T-helper 17 cell (primary cell): ENCODE measurements at places on chromosomes 5 and 9.

DNA sequence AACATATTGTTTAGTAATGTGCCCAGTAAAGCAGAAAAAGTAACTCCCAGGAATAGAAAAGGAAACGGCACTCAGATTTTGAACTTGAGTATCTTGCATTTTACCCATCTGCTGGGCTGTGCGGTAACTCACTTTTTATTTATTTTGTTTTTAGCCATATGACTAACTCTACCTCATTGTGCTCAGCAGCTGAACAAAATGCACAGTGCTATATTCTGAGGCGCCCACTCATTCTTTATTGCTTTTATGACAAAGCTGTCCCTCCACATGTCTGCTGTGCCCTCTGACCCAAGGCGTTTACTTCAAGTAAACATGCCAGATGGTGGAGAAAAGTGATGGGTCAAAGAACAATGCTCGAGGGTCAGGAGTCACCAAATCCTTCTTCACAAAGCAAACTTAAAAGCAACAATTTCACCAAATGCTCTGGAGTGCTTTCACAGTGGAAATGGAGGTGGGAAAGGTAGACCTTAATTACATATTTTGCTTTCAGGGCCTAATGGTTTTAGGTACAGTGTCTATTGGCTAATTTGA, 215.2 kb upstream of the ELAVL2 start:
- DNase-seq = no peak

- DNase-seq = no peak
Measured at GRCh38 chr9:98129451-98129881, 10.4 kb upstream of the TRIM14 start.

- no peak for DNase-seq
Measured at GRCh38 chr5:39441838-39442237, 17.1 kb upstream of the DAB2 start.

DNA sequence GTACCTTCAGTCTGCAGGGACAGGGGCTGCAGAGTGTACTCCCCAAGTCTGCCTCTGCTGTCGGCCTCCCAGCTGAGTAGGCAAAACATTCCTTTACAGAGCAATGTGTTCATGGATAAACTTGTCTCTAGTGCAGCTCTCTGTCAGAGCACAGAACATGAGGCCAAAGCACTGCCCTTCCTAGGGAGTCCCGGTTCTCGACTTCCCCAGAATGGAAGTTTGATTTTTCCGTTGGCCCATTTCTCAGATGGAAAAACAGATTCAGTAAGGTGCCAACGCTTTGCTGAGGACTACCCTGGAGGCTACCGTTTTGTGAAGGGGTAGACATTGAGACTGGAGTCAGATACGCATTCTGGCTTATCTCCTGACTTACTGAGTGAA, 422 bp upstream of the TRIM32 start:
- no peak for DNase-seq

DNA sequence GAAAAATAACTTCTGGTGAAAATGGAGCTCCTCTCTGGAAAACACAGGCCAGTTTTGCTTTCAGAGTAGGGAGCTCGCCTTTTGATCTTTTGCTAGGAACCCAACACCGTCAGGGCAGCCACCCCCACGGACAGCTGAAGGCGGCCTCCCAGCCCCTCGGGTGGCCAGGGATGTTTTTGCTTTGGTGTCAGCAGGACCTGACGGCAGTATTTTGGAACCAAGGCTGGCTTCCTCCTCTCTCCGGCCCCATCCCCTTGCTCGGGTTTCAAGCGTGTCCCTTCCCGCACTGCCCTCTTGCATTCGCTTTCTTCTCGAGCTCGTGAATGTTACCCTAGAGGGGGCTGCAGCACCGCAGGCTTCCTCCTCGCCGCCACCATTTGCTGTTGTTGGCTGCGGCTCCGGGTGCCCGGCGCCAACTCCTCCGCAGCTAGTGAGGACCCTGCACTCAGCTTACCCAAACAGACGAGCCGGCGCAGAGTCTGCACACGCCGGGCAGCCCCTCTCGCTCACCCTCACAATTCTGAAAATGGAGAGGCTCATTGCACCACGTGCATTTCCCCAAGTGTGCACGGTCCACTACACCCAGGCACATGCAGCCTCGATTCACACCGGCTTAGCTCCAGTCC, 35.5 kb upstream of the ADAMTSL1 start:
- DNase-seq = no peak

DNA sequence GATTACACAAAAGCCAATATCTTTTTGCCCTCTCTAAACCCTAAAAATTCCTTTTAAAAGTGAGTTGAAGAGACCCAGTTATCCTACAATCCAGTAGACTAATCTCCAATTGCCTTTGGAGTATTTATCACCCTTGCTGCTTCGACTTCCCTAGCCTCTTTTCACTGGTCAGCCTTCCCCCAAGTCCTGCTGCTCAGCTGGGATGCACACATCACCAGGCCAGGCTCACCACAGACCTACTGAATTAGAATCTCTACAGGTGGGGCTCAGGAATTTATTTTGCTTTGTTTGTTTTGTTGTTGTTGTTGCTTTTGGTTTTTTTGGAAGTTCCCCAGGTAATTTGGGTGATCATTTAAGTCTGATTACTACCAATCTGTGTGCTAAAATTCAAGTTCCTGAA, 11.6 kb upstream of the FOXD1 start:
- DNase-seq = no peak

- DNase-seq = no peak
Measured at GRCh38 chr5:79488775-79489174, 25.2 kb downstream of the HOMER1 start.

DNA sequence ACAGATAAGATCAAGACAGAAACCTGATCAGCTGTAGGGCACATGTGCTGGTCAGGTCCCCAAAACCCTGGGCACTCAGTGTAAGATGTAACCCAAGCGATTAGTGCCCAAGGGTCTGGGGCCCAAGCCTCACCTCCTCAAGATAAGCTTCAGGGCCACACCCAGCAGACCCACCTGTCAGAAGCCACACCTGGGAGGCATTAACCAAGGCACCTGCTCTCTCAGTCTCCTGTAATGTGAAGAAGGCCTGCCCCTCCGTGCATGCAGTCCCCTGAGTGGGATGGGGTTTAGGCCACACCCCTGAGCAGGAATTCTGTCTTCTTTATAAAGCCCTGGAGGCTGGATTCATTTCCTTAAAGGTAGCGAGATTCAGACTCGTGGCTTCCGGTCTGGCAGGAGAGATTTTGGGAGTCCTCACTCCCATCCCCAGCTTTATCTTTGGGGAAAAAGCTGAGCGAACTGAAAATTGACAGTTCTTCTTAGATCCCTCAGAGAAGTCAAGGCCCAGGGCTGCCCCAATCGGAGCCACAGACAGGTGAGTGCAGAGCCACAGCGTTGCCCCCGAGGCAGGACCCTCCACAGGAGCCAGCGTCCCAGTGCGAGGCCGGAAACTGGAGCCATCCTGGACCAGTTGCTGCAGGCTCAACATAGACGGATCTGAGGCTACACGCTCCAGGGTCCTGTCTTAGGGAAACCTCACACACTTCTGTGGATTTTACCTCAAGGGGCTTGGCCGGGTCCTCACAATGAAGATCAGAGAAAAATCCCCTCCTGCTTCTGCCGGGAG, 357.6 kb upstream of the IRX4 start:
- no peak for DNase-seq

GRCh38 chr5:31678180-31678579, 39.2 kb downstream of the PDZD2 start:
- no peak for DNase-seq

DNA sequence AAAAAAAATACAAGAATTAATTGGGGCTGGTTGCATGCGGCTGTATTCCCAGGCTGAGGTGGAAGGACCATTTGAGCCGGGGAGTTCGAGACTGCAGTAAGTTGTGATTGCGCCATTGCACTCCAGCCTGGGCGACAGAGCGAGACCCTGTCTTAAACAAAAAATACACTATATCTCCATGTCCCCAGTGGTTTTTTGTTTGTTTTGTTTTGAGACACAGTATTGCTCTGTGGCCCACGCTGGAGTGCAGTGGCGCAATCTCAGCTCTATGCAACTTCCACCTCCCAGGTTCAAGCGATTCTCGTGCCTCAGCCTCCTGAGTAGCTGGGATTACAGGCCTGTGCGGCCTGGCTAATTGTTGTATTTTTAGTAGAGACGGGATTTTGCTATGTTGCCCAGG, 1.2 kb downstream of the COQ4 start:
- DNase-seq = no peak
